Transverse colon (tissue), 4 donors: ENCODE measurements at places on chromosomes 4 and X. TPM values are rescaled to one million over a fixed set of nuclear protein-coding genes. Genes with fewer than 3 reads are reported as not detected.

MAGEA2 gene
- total RNA-seq: not detected

NPNT gene
- 25.2 TPM for total RNA-seq

PNCK gene
- 74.4 TPM for total RNA-seq

GNRHR gene
- not detected for total RNA-seq

CYTL1 gene
- total RNA-seq: 0.79 TPM

KDM6A gene
- total RNA-seq: 163 TPM

DCAF12L1 gene
- not detected for total RNA-seq
